ENCODE measurements at places on chromosomes 13 and 19.
A peak's percentile ranks its signal among the peaks of the same experiment; 100 is the strongest.

GRCh38 chr19:1182727-1183126 lies 8.7 kb upstream of the SBNO2 start:
- DNase-seq, result no peak

- no peak for DNase-seq
Observed at GRCh38 chr13:21517576-21517975, 58.5 kb upstream of the ZDHHC20 start.

GRCh38 chr13:40637643-40638042 lies 28.8 kb downstream of the FOXO1 start:
- no peak for DNase-seq

DNA sequence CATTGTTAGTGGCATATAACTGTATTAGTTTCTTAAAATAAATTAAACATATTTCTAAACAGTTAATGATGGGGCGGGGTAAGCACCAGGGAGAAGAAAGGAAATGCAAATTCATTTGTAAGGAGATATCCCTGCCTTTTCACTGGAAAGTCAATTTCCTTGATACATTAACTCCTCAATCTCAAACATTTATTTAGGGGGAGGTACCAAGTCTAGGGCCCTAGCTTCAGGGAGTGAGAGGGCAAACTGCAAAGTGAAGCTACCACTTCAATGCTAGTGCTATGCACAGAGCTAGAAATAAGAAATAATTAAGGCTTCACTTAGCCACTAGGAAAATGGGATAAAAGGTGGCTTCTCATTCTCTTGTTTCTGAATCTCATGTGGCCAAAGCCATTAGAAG lies 115.3 kb upstream of the FNDC3A start:
- no peak for DNase-seq

DNA sequence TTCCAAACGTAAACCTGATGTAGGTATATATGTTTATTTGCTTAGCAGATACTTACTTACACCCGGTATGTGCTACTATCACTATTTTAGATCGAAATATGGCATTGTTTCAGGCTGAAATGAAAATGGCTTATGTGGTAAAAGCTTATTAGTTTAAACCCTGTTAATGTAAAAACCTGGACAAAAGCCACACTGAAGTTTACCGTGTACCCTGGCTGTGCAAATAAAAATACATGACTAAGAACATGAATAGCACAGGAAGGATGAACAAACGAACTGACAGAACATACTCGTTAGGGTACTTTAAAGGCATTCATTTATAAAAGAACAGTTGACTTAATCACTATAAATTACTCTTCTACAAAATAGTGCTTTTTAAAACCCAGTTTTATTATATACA lies 6.6 kb downstream of the CLDN10 start:
- no peak for DNase-seq

- no peak for DNase-seq
Observed at GRCh38 chr19:44596428-44597130, 16.8 kb upstream of the IGSF23 start.

DNA sequence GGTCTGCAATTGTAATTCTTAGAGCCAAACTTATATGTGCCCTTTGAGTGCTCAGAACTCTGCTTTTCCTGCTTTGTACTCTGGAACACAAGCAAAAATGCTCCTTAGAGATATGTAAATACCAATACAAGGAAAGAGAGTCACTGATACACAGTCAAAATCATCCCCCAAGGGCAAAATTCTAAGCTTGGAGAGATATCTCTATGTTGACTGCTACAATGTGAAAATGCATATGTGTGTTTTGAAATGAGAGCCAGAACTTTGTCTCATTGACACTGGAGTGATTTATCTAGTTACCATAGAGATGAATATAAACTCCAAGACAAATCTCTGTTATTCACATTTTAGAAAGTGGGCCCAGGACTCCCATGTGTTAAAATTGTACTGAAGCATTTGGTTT lies 494.8 kb upstream of the SLITRK1 start:
- no peak for DNase-seq

DNA sequence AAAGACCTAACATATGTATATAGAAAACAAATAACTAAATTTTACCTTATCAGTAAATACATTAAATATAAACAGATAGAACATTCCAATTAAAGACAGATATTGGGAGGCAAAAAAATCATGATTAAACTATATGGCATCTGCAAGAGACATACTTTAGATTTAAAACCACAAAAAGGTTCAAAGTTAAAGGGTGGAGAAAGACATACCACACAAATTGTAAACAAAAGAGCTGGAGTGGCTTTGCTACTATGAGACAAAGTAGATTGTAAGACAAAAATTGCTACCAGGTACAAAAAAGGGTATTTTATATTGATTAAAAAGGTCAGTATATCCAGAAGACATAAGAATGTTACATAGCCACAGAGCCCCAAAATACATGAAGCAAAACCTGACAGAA lies 200.2 kb downstream of the KCNRG start:
- no peak for DNase-seq

DNA sequence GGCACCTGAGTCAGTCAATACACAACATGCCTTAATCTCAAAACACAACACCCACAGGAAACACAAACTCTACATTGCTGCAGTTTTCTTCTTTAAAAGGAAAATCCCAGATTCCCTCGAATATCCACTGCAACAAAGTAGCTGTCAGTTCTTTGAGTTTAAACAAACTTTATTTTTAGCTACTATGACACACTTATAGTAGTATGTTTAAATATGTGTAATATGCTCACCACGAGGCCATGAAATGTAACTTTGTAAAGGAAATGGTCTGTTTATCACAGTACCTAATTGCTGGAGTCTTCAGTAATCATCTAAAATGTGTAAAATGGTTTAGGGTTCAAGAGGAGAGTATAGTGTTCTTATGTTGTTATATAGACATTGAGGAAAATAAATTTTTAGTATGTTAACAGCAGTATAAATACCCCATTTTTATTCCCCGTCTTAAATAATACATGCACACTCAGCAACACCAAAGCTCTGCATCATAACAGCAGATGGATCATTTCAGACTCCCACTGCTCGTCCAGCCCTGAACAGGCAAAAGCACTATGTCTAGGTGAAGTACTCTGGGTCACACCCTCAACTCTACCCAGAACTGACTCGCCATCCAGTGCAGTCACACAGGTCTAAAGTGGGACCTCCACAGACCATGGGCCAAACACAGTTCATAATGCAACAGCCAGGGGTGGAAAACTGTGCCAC lies 20.6 kb downstream of the TUBGCP3 start:
- no peak for DNase-seq

DNA sequence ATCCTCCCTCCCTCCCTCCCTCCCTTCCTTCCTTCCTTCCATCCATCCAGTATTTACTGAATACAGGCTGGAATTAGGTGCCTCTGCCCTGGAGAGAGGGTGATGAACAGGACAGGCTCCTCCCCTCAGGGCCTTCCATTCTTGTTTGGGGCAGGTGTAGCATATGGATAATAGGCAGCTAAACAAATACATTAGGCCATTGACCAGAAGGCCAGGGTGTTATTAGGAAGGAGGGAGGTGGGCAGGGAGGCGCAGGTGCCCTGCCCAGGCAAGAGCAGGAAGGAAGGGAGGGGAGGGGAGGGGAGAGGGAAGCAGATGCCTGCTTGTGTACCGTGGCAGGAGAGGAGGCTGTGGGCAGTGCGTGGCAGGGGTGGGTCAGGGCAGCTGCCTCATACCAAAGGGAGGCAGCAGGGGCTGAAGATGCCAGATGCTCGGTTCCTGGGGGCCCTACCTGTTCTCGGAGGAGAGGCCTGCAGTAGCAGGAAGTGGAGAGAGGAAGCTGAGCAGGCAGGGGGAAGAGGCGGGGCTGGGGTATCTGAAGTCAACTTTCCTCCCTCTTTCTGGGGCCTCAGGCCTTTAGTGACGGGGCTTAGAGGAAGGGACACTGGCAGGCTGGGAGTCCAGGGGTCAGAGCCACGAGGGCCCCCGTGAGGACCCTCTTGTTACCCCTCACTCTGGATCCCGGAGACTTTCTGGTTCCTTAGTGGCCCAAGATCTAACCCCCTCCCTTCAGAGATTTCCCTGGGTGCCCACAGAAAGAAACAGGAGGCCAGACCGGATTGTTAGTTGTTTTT lies at the start of gene RINL:
Gene RINL, minus strand, starts transcription at position 495 of the 794 bp plus-strand sequence. CDS start 1,533 bp downstream, outside the sequence.
- DNase-seq, result peak; percentile 44

GRCh38 chr19:58451358-58452101 lies at the start of gene ZNF324B:
ZNF324B (plus strand) TSS chr19:58451622; CDS start chr19:58453702, 2,080 bp downstream.
- peak; percentile 91 for DNase-seq

All from stimulated activated CD8-positive, alpha-beta memory T cell treated with anti-CD3 and anti-CD28 coated beads, Interleukin-4, amount 100 ng/mL, for 4 hours (primary cell).